ENCODE measurements at places on chromosomes 6 and 20.

- no peak for DNase-seq
Measured at GRCh38 chr6:34315780-34316179, 67.0 kb upstream of the SMIM29 start.

DNA sequence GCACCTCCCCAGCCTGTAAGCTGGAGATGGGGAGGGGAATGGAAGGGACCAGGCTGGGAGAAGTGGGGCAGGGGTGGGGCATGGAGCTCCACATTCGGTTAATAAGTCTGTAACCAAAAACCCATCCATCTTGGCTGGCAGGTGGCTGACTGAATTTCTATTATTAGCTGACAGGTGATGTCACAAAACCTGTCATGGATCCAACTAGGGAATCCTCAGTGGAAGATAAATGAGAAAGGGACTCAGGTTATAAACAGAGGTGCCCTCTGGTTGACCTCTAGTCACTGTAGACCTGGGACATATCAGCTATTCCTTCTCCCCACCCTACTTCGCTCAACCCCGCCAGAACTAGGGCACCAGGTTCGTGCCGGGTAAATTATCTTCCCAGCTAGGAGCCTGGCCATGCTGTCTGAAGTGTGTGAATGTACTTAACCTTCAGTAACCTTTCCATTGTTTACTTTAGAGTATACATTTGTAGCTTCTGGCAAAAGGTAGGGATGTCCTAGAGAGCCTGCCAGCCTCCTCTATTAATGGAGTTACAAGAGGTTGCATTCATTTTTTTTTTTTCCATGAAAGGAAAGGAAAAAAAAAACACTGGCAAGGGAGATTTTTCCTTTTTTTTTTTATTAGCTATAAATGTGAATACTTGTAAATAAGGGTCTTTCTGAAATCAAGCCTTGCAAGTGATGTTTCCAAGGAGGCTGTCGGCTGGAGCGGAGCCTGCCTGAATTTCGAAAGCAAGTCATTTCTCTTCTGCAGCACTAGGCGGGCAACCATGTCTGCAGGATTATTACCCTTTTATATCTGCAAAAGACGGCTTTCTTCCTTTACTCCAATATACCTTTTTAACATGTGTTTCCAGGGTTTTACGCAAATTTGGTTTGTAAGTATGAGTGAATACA lies 135.9 kb downstream of the TMEM242 start:
- no peak for DNase-seq

DNA sequence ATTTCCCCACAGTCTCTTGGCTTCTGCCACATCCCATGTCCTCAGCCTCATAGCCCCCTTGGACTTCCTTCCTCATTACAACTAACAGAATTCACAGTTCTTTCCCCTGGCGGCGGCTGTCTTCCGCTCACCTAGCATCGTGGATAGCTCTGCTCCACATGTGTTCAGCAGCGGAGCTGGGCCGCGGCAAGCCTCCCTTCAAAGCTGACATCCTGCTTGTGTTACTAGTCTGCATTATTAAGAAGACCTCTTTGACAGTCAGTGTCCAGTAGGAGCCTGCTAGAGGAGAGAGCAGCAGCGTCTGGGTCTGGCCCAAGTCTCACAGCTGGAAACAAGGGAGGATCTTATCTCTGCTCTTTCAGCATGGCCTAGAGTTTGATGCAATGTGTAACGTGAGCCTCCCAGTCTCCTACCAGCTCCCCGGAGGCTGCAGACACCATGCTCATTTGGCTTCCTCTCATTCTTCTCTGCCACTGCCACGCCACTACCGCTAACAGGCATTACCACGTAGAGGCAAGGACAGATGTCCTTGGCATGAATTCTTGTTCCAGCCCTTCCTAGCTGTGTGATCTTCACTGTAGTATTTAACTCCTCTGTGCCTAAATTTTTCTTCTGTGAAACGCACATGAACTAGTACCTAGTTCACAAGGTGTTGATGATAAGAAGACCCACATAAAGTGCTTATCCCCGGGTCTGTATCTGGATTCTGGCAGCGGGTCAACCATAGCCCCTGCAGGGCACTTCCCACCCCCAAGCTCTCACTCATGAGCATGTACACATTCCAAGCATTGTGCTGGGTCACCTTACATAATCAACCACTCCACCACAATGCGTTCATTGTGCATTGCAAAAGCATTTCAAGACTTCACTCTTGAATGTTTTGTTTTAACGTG lies 107.1 kb upstream of the BACH2 start:
- DNase-seq, result peak; percentile 91

DNA sequence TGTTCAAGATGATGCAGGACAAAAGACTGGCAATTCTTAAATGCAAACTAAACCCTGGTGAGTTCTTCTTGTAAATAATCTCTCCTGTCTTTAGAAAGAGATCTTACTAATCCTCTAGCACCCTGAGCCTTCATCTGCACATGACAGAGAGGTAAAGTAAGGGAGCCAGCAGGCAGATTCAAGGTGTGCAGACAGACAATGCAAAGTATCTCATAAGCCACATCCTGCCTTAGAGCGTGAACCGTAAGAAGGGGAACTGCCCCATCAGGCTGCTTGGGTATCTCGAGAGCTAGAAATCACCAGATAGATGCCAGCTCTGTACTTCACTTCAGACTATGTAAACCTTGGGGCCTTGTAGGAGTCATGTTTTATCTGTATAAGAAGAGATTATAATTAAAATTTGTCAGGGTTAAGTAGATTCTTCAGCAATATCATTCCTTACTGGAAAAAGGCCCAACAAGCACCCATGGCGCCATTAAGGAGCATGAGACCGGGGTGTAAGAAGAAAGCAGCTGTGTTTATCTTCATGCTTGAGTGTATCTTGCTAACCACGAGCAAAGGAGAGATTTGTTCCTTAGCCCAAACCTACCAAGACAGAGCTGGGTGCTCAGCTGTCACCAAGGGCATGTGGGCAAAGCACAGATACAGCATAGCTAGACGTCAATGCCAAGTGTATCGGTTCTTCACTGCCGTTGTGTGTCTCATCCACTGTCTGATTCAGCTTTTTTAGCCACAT lies 24.4 kb downstream of the CNR1 start:
- DNase-seq, result no peak

- DNase-seq, result no peak
Measured at GRCh38 chr6:146551545-146551944, 7.9 kb downstream of the RAB32 start.

GRCh38 chr6:11820821-11821220 lies 42.2 kb upstream of the ADTRP start:
- no peak for DNase-seq

DNA sequence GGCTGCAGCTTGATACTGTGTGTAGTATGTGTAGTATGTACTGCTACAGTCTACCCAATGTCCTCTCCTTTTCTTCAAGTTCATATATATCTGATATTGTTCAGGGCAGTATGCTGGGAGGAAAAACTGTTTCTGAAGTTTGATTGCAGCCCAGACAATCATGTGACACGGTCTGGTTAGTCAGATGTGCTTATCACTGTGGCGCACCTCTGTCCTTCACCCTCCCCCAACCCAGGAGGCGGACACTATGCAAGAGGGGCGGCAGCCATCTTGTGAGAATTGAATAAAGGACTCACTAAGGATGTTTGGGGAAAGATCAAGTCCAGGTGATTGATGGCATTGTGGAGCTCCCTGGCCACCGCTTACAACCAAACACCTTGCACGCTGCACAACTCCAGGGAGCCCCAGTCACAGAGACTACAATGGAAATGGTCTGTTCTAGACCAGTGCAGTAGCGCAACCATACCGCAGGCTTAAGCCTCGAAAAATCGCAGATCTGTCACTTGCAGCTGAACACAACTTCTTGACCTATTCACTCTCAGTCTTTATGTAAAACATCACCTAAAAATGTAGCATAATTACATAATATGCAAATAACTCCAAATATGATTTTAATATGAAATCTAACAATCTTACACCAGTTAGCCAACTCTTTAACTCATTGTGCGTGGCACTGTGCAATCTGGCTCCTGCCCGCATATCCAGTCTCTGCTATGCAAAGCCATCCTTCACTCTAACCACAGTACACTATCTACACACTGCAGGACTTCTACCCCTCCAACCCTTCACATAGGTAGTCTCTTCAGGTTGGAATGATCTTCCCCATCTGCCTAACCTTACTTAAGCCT lies 79.3 kb downstream of the VGLL2 start:
- DNase-seq, result no peak

GRCh38 chr6:147105786-147106185 lies 98.4 kb upstream of the STXBP5 start:
- DNase-seq, result no peak

DNA sequence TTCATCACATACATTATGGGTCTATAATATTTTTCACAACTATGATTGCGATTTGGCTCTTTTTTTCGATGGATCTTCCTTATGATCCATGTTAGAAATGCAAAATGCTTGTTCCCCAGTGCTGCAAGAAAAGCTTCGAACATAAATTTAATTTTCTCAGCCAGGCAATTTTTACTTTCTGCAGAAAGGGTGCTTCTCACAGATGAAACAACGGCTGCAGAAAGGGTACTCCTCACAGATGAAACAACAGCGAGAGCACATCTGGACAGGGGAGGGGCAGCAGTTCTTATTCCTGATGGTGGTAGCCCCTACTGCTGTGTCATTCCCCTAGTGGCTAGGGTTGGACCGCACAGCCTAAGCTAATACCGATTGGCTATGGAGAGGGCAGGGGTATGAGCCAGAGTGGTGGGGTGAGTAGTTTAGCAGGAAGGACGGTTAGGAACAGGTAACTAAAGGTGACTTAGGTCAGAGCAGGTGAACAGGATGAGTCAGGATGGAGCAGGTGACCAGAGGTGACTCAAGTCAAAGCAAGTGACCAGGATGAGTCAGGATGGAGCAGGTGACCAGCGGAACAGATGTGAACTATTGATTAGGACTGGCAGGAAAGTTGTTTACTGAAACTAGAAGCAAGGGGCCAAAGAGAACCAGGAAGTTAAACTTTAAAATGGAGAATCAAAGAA lies 13.4 kb upstream of the TREML4 start:
- DNase-seq, result no peak

- DNase-seq, result no peak
Measured at GRCh38 chr20:43837856-43838702, 76.6 kb upstream of the TOX2 start.

- DNase-seq, result no peak
Measured at GRCh38 chr6:12132351-12133222, 120.5 kb downstream of the HIVEP1 start.

- no peak for DNase-seq
Measured at GRCh38 chr6:149202952-149203351, 114.6 kb upstream of the TAB2 start.

DNA sequence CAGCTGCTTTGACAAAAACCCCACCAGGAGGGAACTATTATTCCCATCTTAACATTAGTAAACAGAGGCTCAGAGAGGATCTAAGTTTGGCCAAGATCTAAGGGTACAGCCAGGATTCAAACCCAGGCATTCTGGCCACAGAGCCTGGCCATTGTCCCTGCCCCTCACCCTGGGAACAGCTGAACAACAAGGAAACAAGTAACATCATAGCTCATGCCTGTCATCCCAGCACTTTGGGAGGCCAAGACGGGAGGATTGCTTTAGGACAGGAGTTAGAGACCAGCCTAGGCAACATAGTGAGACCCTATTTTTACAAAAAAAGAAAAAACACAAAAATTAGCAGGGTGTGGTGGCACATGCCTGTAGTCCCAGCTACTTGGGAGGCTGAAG lies 27.5 kb downstream of the TOX2 start:
- DNase-seq, result no peak

DNA sequence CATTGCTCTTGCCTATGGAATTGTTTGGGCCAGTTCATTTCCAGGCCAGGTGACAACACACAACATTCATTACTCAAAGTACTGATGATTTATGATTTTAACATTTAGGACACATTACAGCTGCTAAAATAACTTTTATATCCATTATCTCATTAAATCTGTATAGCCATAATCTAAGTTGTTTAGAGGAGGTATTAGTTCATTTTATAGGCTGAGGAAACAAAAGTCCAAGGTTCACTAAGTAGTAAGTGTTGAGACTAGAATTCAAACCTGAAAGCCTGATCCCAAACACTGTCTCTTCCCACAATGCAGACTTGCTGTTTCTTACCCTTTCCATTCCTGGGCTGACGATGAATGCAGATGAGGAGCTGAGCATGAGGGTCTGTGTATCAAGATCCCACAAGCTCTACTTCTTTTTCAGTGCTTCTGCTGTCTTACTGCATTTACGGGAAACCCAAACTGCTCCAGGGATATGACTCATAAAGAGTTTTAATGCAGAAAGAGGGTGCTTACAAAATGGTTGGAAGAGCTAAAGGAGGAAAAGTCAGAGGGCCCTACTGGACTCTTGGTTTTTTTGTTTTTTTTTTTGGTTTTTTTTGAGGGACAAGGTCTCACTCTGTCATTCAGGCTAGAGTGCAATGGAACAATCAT lies 17.9 kb downstream of the TENT5A start:
- DNase-seq, result no peak

GRCh38 chr6:119562168-119562567 lies 212.6 kb upstream of the MAN1A1 start:
- DNase-seq, result no peak
